ENCODE measurements at places on chromosomes 3 and 15. TPM values are rescaled to one million over a fixed set of nuclear protein-coding genes. Genes with fewer than 3 reads are reported as not detected.

CCR1 gene
- 1.6 TPM for total RNA-seq

GOLGA6L7 gene
- total RNA-seq = not detected

LSG1 gene
- total RNA-seq = 35.9 TPM

ALDH1A2 gene
- total RNA-seq = 3.3 TPM

KAT2B gene
- 10.2 TPM for total RNA-seq

AHSG gene
- total RNA-seq = not detected

SCN5A gene
- total RNA-seq = 1.2 TPM

TRANK1 gene
- total RNA-seq = 9.0 TPM

ADAMTS9 gene
- total RNA-seq = 24.1 TPM

DNA sequence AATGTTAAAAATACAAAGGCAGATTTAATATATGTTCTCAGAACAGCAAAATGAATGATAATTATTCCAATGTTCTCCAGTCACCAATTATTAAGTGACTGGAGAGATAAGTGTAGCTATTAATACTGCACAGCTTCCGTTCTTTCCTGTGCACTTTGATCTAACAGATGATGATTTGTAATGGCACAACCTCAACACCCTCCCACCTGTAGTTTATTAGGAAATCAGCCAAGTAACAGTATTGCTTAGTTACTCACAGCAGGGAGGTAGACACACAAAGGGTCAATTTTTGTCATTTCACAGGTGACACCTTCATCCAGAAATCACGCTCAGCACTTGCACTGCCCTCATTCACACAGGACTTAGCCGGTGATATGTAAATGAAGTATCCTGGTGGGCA is 688.1 kb downstream of the EPHA3 start:
- no peak for DNase-seq

- no peak for DNase-seq
These were observed 655.5 kb downstream of the GBE1 start for GRCh38 chr3:81105789-81106488.

GRCh38 chr3:39757307-39757706 is 52.1 kb upstream of the MYRIP start:
- no peak for DNase-seq

GRCh38 chr15:59116141-59116540 is 11.2 kb downstream of the CCNB2 start:
- no peak for DNase-seq

GRCh38 chr15:81000144-81000623 is 539 bp upstream of the TLNRD1 start:
- no peak for DNase-seq

DNA sequence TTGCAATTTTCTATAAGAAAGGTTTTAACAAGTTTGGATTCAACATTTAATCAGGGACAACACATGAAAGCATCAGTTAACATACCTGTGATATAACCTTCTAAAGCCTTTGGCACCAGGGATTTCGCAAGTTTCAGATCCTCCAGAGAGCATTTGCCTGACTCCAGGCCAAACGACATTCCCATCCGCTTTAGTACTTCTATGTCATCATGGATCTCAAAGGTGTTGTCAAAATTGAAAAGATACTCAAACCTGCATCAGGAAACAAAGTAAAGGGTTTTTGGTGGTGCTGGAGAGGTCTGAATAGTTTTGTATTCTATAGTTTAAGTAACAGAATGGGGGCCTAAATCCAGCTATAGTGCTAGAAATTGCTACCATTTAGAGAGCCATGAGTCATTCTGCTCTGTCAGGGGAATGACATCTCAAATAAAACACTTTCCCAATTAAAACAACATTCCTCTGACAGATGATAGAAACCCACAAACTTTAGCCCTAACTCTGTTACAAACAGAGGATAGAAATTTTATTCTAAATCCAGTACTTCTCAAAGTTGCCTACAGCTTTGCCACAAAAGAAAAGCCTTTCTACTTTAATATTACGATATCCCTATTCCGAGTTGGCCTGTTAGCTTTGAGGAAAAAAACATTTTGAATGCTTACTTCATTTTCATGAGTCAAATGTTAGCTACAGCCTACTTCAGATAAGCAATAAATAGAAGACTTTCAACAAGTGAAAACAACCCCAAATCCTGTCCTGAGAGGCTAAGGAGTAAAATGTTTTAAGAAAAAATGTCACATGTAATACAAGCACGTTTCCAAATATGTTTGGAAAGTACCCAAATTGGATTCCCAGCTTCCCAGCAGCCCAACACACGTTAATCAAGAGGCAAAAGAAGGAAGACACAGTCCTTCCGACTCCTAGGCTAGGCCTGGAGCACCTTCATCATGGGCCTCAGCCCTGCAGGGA is 83.4 kb downstream of the ATP1B3 start:
- no peak for DNase-seq

- DNase-seq = no peak
These were observed 137.4 kb downstream of the GAP43 start for GRCh38 chr3:115760716-115761115.

DNA sequence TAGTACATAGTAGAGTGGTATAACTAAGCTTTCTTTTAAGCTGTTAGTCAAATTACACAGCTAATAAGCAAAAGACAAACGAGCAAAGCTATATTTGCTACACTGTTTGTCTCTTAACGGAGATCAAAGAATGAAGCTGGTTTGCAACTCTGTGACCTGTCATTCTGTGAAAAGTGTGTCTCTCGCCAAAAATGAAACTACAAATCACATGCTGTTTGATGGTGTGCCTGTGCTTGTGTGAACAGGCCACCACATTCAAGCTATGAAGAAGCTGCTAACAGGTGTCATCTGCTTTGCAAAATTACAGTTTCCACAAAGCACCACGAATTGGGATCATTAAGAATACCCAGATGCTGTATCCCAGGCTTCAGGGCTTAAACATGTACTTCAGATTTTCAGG is 667.8 kb upstream of the NAALADL2 start:
- no peak for DNase-seq

DNA sequence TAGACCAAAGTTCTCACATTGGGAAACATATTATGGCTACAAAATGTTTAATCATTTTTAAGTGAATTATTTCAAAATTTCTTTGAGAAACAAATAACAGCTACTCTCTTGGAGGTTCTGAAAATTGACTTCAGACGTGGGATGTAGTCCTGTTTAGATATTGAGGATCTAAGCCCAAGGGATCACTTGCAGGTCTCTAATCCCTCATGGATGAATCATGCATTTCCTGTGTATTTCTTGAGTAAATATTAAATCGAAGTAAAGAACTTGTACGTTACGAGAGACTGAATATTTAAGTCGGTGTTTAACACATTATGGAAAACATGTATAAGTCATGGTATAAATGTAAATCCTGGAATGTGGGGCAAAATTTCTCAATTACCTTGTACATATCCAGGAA is 119.8 kb downstream of the EPHA3 start:
- no peak for DNase-seq

GRCh38 chr3:48661501-48662144 is 1.1 kb downstream of the CELSR3 start:
- peak; percentile 98 for DNase-seq

DNA sequence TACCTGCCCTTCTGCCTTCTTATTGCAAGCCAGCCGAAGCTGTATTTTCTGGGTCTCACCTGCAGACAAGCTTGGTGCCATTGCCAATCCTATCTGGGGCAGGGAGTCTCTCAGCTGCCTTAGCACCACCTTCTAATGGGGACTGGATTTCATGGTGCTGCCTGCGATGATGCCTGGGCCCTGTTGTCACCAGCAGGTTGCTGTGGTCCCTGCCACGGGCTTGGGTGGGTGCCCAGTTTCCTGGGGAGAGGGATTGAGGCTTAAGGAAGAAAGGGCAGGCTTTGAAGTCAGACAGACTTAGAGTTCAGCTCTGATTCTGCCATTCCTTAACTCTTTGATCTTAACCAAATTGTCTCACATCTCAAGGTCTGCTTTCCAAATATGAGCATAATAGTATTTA is 87.4 kb upstream of the CD96 start:
- no peak for DNase-seq

DNA sequence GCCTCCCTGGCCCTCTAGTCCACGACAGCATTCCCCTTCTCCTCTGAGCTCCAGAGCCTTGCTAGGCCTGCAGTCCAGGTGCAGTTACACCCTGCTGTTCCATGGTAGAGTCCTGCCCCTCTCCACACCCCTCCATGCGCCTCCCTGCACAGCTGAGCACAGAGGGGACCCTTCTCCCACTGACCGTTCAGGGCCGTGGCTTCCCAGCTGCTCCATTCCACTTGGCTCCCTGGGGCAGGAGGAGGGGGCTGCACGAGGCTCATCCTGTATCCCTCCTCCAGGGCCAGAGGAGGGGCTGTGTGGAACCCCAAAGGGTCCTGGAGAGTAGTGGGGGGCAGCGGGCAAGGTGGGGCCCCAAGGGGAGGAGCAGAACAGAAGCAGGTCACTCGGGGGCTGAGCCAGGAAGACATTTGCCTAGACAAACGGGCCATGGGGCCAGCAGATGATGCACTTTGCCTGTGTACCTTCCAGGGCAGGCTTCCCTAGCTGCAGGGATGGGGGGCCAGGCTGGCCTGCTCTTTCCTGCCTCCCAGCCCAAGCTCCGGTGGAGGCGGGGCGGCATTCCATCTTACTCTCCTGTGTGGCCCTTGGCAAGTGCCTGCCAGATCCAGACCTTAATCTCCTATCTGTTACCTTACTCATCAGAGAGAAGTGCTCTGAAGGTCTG is 20.7 kb upstream of the GOLGA6C start:
- no peak for DNase-seq

DNA sequence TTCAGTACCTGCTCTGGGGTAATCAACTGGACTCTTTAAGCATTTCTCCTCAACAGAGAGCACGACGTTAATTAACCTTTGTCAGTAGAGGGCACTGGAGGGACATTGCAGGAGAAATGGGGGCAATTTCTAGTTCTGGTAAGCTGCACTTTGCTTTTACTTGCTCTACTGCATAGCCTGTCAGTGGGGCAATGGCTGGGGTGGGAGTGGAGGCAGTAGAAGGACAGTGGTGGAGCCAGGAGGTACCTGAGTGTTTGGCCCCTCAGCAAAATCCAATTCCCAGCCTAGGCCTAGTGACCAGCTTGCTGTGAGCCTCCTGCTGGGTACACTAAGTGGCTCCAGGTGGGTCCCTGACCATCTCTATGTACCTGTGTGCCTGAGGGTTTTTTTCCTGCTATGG is 18.3 kb upstream of the MED12L start:
- DNase-seq = no peak

- no peak for DNase-seq
These were observed 198.7 kb downstream of the NTRK3 start for GRCh38 chr15:88057836-88058235.

DNA sequence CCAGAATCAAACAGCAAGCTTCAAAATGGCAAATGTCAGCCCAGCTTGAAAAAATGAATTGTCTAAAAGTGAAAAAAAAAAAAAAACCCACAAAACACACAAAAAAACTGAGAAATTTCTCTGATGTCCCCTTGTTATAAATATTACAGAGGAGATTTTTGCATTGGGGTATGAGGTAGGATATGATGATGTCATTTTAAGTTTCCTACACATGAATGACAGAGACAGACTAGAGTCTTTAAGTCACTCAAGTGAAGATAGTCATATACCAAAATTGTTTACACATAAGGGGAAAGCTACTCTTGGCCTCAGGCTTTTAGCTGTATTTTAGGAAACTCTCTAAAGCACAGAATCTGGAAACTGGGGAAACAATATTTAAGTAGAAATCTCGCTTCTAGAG is 32.9 kb downstream of the TIMP4 start:
- no peak for DNase-seq

GRCh38 chr3:160879859-160880258 is 123.8 kb downstream of the PPM1L start:
- DNase-seq = no peak

DNA sequence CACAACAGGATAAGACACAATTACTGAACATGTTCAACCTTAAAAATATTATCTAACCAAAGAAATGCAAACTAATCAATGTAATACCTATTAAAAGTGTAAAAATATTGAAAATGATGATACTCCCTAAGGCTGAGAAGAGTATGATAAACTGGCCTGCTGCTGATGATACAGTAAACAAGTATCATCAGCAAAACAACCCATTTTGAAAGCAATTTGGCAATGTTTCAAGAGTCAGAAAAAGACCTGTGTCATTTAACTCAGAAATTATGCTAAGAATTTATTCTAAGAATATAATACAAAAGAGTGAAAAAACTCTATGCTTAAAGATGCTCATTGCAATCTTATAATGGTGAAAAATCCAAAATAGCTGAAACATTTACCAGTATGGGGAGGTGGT is 22.1 kb downstream of the CCDC191 start:
- no peak for DNase-seq

GRCh38 chr15:31467361-31467760 is 140.7 kb downstream of the KLF13 start:
- no peak for DNase-seq

GRCh38 chr3:184348057-184348382 is 10.6 kb downstream of the FAM131A start:
- DNase-seq = no peak

GRCh38 chr3:106963442-106963841 is 413.8 kb upstream of the CCDC54 start:
- DNase-seq = no peak

GRCh38 chr3:112111785-112112402 is 21.2 kb downstream of the GCSAM start:
- DNase-seq = no peak

DNA sequence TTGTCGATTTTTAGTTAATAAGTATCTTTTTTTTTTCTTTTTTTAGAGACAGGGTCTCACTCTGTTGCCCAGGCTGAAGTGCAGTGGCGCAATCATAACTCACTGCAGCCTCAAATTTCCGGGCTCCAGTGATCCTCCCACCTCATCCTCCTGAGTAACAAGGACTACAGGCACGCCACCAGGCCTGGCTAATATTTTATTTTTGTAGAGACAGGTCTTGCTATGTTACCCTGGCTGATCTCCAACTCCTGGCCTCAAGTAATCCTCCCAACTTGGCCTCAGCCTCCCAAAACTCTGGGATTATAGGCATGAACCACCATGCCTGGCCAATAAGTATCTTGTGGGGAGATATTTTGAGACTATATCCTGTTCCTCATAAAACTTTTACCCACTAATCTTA is 29.4 kb upstream of the ARID3B start:
- DNase-seq = no peak

GRCh38 chr3:98954242-98954641 is 52.7 kb upstream of the DCBLD2 start:
- no peak for DNase-seq

DNA sequence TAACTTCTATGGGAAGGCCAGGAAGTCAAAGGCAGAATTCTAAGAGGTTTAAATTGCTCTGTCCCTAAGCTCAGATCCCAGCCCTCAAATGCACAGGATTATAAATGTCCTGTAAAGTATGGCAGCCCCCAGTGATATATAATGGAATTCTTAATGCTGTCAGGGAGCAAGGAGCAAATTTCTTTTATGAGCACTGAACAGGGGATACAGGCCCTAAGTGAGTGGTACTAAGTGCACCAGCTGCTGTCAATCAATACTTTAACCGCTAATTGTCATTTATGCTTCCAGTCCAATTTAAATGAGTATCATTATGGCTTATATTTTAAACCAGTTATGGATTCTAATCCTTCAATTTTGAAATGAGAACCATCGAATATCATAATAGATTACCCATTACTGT is 4.7 kb downstream of the SLC9A9 start:
- no peak for DNase-seq

DNA sequence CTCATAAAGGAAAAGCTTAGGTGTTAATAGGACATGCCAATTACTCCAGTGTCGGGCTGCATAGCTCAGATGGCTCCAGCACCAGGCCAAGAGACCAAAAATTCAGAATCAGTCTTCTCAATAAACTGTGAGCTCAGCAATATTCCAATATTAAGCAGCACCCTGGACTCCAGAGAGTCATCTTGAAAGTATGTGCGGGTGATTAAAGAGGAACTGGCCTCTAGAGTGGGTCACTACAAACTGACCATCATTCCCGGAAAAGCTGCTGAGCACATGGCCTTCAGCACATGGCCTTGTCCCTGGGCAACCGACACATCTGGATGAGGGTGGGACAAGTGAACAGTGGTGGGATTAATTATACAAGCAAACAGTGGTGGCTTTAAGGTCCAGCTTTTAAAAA is 59.0 kb downstream of the MAGI1 start:
- no peak for DNase-seq

Data from frontal cortex (tissue), 4 donors.